ENCODE measurements at places on chromosomes 5 and 9.

DNA sequence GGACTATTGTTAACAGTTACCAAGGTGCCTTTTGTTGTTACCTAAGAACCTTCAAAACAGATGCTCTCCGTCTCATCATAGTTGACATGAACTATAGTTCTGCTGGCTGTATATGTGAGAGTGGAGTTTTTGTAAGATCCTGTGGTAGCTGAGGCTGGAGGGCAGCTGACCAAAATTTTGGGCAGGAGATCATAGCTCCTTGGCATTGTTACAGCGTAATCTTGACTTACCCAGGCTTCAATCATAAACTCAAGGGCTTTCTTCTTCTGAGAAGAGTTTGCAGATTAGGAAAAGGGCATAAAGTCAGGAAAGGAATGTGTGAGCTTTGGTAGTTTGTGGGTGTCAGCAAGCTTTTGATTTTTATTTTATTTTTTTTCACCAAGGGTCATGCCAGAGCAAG, 34.5 kb downstream of the RCL1 start:
- DNase-seq = no peak

GRCh38 chr5:17412760-17413671, 85.0 kb upstream of the TAF11L2 start:
- DNase-seq = no peak

DNA sequence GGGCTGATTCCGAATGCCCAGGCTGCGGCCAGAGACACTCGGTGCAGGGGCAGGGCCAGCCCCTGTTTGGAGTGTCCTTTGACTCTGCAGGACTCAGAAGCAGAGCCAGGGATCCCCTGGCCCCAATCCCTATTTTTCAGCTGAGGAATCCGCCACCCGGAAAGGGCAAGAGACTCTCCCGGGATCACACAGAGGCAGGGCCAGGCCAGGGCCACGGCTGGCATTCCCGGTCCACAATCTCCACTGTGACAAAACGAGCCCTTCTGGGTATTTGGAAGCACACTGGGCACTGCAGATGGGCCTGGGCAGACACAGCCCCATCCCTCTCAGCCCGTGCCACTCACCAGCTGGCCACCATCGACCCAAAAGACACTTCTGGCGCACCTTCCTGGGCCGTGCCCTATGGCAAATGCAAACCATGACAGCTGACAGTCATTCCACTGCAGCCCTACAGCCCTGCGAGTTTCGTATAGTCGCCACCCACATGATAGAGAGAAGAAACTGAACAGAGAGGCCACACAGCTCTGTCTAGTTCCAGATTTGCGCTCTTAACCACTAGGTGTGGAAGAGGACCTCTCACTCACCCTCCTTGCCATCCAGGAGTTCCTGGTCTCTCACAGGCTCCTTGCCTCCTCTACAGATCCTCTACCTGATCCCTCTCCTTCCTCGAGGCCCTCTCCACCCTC, 13.3 kb downstream of the NR5A1 start:
- no peak for DNase-seq

- no peak for DNase-seq
Observed at GRCh38 chr9:132011896-132012295, 67.8 kb downstream of the MED27 start.

DNA sequence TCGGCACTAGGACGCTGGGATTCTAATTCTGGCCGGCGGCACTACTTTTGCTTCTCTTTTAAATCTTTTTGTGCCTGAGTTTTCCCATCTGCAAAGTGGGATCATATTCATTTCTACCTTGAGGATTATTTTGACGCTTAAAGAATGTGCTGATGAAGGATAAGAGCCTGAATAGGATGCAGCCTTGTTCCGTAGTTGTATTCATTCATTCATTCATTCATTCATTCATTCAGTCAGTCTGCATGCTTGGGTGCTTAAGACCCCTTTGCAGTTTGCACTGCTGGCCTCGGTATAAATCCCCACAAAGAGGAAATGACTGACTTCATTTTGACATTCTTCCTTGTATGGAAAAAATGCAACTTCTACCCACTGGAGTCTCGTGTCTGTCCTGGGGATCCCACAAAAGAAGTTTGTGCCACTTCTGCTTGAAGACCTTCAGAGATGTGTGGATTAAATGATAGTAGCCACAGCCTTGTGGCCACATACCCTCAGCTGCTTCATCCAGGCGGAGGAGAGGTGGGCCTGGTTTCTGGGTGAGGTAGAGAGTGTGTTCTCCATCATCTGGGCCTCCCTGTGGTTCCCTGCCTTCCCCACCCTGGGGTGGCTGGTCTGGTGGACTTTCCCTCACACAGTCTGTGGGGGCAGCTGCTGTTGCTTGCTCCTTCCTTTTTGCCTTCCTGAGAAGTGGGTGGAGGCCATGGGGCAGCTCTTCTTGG, 62.6 kb downstream of the PPARGC1B start:
- DNase-seq = no peak

- DNase-seq = no peak
Observed at GRCh38 chr5:141637123-141637766, 448 bp downstream of the RELL2 start.
